ENCODE measurements at places on chromosomes 2 and 18. TPM values are rescaled to one million over a fixed set of nuclear protein-coding genes. Genes with fewer than 3 reads are reported as not detected.

DNA sequence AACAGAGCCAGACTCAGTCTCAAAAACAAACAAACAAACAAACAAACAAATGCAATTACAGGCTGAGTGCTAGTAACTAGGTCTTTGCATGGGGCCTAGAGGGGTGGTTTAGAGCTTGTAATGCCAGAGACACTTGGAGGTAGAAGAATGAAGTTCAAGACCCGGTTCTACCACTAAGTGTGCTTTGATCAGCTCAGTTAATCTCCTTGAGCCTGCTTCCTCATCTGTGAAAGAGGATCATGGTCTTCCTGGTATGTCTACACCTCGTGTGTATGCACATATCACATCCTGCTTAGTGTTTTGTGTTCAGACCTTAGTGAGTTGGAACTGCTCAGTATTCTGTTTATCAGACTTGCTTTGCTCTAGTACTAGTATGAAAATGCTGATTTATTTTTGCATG is 4.8 kb upstream of the ATP6V1C2 start:
- no peak for DNase-seq

DNA sequence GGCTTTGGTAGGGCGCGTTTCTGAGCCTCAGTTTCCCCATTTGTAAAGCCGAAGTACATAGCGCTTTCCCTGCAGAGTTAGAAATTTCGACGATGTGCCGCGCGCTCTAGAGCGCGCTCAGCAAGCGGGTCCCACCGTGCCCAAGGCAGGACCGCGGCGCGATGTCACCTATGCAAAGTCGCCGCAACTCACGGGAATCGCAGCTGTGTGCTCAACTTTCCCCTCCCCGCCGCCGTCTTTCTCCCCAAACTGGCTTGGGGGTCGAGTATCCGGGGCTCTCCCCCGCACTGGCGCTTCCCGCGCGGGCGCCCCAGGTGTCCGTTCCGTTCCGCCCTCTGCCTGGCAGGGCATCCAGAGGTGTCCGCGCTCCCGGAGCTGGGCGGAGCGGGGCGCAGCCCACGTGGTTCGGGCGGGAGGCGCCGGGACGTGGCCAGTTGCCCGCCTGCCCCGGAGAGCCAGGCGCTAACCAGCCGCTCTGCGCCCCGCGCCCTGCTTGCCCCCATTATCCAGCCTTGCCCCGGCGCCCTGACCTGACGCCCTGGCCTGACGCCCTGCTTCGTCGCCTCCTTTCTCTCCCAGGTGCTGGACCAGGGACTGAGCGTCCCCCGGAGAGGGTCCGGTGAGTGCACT is at the start of gene MLPH:
TSS of gene MLPH (plus strand) at position 433 of the 630 bp plus-strand sequence. CDS start 6,176 bp downstream, outside the sequence.
- DNase-seq = no peak

DNA sequence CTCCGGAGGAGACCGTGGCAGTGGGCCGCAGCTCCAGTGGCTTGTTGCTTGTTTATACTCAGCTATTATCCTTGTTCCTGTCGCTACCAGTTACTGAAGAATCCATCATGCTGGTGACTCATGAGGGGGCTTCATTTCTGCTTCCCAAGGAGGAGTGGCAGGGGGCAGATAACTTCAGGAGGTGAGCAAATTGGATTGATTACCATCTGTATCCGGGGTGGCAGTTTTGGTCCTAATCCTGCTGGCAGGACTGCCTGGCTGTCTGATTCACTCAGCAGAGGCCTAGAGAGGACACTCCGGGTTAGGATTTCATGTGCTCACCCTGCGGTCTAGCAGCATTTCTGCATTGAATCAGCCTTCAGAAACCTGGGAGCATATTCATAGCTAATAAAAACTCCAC is 230.0 kb downstream of the ACTR3 start:
- DNase-seq = no peak

- DNase-seq = no peak
Observed at GRCh38 chr2:96391153-96391827, 55.7 kb downstream of the NCAPH start.

DNA sequence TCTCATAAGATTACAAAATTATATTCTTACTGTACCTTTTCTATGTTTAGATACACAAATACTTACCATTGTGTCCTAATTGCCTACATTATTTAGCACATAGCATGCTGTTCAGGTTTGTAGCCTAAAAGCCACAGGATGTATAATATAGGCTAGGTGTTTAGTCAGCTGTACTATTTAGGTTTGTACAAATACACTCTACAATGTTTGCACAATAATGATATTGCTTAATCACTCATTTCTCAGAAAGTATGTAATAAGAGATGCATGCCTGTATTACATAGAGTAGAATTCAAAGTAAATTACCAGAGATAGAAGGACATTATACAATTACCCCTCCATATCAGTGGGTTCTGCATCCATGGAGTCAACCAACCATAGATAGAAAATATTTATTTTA is 201.1 kb upstream of the COL3A1 start:
- no peak for DNase-seq

Gene GTF2A1L
- total RNA-seq = 0.27 TPM

Gene MYO3B
- not detected for total RNA-seq

Gene FEZ2
- total RNA-seq = 42.0 TPM

Gene FAM161A
- 13.8 TPM for total RNA-seq
